Stimulated activated CD4-positive, alpha-beta T cell treated with anti-CD3 and anti-CD28 coated beads, Interleukin-1b, Interleukin-23, amount 100 ng/mL, for 1 hour (primary cell): ENCODE measurements at places on chromosomes 2 and 18.

- no peak for DNase-seq
Observed at GRCh38 chr18:46296656-46297055, 192.5 kb downstream of the HAUS1 start.

GRCh38 chr2:125983364-125983763, 672.6 kb upstream of the GYPC start:
- DNase-seq = no peak

DNA sequence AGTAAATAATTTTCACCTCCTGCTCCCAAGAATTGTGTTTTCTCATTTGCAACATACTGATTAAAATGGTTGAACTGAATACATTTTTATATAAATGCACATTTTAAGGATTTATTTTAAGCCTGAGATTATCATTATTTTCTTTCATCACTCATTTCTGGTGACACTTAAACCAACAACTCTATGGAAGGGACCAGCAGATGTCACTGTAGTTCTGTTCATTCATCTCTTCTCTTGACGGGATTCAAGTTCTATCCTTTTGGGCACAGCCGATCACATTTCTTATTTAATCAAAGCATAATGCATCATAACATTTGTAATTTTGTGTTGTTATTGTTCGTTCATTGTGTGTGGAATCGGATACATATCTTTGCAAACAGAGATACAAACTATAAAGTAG, 417.9 kb downstream of the HRH4 start:
- no peak for DNase-seq

GRCh38 chr2:8154270-8154669, 527.6 kb upstream of the ID2 start:
- no peak for DNase-seq

DNA sequence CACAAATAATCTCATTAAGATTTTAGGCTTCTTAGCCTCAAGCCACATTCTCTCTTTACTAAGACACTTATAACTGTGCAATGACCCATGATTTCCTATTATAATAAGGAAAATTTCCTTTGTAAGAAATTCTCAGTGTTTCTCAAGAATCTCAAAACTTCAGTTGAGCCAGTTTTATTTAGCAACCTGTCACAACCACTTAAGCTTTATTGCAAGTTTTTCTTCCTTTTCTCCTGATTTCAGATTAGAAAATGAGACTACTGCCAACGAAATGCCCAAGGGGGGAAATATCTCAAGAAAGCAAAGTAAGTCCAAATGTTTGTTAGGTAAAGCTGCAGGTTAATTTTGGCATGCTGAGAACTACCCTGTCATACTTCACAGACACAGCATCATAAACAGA, 178.5 kb downstream of the THADA start:
- DNase-seq = no peak

GRCh38 chr2:611519-611918, 65.7 kb downstream of the TMEM18 start:
- DNase-seq = no peak

DNA sequence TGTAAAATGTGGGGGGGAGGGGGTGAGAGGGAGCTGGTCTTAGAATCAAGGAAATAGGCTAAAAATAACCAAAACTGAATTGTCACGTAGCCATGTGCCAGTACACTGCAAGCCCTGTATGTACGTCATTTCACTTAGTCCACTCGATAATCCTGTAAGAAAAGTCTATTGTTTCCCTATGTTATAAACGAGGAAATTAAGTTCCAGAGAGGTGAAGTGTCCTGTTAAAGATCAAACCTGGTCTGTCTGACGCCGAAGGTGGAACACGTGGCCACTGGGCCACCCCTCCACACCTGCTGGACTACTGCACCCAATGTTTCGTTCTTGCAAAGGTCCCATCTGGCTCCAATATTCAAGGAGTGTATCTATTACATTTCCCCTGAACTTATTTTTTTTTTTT, 29.6 kb downstream of the TFCP2L1 start:
- DNase-seq = no peak

GRCh38 chr2:40004336-40004735, 225.3 kb upstream of the THUMPD2 start:
- DNase-seq = no peak

DNA sequence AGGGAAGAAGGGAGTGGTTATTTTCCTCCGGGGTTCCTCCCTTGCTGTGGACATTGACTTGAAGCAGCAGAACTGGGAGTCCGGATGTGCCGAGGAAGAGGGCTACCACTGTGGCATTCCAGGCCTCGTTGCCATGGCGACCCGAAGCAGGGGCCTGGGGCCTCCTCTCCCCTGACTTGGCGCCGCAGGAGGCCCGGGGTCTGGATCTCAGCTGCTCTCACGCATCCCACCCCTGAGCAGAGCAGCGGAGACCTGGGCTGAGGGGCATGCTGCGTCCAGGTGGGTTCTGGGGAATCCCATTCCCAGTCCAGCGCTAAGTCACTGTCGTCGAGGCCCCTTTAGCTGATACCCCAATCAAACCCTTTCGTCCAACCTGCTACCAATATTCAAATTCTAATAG, 100.2 kb downstream of the BCL11A start:
- no peak for DNase-seq

- no peak for DNase-seq
Observed at GRCh38 chr2:118989481-118989880, 47.5 kb downstream of the MARCO start.

GRCh38 chr2:27729198-27729597, 42.3 kb upstream of the MRPL33 start:
- no peak for DNase-seq
